Dermis microvascular lymphatic vessel endothelial cell (primary cell): ENCODE measurements at places on chromosomes 5 and 9. TPM values are rescaled to one million over a fixed set of nuclear protein-coding genes. Genes with fewer than 3 reads are reported as not detected.

Gene ADGRD2
- not detected in 2 replicates for total RNA-seq

DNA sequence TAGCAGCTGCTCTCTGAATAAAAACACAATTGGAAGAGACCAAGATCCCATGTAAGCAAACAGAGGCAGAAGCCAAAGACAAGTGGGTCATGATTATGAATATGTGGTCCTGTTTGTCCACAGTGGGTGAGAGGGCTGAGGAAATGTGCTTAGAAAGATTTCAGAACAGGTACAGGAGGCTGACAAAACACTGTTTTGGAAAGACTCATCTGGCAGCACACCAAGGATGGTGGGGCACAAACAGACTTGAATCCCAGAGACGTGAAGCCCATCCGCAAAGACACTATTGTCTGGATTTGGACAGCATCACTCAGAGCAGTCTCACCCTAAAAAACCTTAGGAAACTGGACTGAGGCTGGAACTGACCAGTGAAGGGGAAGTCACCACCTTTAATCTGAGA, 85.0 kb downstream of the ADRB2 start:
- DNase-seq: no peak

GRCh38 chr5:154834053-154834452, 16.4 kb downstream of the FAXDC2 start:
- no peak for DNase-seq

DNA sequence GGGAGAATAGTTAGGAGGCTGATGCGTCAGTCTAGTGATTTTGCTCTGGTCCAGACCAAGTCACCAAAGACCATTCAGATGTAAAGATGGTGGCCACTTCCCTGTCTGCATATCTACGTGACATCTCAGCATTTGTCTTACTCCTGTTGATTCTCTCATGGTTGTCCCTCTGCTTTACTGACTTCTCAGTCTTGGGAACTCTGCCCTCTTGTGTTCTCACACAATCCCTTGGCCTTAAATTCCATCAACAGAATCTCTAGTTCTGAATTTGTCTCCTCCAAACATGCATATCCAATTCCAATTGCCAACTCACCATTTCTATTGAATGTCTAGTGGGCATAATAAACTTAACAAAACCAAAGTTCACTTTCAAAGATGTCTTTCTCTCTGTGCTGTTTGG, 147.8 kb downstream of the SLC24A2 start:
- DNase-seq: no peak

DNA sequence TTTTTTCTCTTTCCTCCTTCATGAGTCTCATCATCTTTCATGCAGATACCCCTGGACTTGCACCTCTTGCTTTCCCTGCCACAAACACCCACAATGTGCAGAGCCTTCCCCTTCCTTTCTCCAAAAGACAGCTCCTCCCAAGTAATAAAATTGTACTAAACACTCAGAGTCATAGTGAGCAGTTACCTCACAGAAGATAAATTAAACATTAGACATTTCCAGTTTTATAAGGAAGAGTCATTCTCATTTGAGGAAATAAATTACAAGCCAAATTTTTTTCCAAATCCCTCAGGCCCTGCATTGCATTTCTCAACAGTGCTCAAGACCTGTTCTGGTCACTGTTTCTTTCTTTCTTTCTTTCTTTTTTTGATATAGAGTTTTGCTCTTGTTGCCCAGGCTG, 131.5 kb downstream of the ATPSCKMT start:
- DNase-seq: no peak

GRCh38 chr5:103475629-103476240, 86.9 kb downstream of the NUDT12 start:
- peak; percentile 51 for DNase-seq

DNA sequence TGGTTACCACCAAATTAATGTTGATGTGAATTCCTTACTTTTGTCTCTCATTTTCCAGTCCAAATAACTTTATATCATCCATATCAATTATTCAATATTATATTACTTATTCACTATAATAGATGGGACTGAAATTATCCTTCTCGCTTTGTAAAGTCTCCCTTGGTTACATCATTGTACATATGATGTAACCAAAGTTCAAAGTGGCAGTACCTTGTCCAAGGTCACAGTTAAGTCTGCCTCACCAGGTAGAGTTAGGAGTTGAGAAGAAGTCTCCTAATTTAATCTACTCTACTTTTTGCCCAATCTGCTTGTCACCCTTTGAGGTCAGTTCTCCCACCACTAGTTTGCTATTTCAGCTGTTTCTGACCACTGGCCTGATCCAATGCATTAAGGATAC, 83.7 kb upstream of the CLINT1 start:
- no peak for DNase-seq

- DNase-seq: no peak
Observed at GRCh38 chr5:69048230-69048629, 45.6 kb upstream of the SLC30A5 start.

DNA sequence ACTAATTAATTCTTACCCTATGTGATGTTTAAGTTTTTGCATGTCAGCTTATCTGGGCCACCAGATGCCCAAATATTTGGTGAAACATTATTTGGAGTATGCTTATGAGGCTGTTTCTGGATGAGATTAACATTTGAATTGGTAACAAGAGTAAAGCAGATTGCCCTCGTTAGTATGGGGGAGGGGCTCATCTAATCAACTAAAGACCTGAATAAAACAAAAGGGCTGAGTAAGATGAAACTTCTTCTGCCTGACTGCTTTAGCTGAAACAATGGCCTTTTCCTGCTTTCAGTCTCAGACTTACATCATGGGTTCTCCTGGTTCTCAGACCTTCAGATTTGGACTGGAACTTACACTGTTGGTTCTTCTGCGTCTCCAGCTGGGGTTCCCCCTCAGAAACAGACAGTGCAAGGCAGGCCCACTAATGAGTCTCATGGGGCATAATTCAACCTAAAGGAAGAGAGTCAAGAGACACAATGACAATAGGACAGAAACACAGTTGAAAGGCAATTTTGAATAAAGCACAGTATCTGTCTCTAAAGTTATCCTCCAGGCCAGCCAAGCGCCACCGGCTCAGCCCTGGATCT, 288.4 kb downstream of the CAAP1 start:
- no peak for DNase-seq

Gene SPINK6
- total RNA-seq: not detected in 2 replicates

GRCh38 chr5:97534166-97534565, 351.1 kb upstream of the RIOK2 start:
- DNase-seq: peak; percentile 7
